ENCODE measurements at places on chromosomes 12 and 14.

DNA sequence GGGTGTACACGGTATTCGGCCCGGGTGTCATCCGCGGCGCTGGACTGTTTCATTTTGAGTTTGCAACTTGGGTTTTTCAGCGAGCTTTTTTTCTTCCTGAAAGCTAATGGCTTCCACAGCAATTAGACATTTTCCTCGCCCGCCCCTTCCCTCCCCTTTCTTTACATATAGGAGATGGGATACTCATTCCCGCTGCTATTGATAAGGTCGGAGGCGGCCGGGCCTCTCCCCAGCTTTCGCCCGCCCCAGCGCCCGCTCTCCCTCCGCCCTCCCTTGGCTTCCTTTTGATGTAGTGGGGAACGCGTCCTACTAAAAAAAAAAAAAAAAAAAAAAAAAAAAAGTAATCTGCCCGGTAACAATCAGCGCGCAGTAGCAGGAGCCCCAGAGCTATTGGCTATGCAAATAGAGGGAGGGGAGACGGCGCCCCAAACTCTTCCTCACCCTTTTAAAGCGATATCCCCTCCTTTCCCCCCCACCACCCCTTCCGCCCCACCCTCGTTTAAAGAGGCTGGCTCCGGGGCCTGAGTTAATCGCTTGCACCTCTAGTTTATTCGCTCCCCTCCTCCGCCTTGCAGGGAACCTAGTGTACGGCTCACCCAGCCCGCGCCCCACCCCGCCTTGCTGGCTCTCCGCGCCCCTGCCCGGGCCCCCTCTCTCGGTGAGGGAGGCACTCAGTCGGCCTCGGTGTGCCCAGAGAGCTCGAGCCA, 1.7 kb upstream of the CCND2 start:
- no peak for DNase-seq

GRCh38 chr14:93317875-93318807, 14.7 kb downstream of the BTBD7 start:
- no peak for DNase-seq

DNA sequence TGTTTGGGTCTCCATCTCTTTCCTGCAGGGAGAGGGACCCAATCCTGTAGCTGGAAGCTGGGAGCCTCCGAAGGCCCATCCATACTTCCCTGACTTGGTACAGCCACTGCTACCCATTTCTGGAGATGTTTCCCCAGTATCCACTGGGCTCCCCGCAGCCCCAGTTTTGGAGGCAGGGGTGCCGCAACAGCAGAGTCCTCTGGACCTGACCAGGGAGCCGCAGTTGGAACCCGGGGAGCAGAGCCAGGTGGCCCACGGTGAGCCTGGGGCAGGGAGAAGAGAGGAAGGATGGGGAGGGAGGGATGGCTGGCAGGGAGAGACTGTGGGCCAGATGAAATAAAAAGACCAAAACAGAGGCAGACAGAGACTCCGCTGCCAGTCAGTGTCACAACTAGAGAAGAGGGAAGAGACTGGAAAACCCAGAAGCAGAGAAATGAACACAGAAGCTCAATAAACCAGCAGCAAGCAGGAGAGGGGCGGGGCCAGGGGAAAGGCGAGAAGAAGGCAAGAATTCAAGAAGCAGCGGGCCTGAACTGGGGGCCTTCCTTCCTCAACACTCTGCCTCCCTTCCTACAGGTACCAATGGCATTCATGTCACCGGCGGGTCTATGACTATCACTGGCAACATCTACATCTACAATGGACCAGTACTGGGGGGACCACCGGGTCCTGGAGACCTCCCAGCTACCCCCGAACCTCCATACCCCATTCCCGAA, 6.3 kb downstream of the LTBR start:
- DNase-seq = no peak

DNA sequence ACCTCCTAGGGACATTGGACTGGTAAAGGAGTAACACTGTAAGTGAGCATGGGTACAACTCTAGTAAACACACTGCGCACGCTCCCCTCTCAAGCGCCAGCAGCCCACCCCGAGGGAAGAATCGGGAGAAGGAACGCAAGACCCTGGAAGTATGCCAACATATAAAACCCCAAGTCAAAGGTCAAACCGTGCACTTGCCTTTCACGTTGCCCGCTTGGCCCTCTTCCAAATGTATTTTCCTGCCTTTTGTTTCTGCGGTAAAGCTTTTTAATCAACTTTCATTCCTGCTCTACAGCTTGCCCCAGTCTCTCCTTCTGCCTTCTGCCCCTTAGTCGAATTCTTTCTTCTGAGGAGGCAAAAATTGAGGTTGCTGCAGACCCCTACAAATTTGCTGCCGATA, 17.6 kb upstream of the CHST11 start:
- DNase-seq = no peak

- DNase-seq = no peak
These were observed 1097.3 kb downstream of the SLC16A7 start for GRCh38 chr12:60693019-60693626.

DNA sequence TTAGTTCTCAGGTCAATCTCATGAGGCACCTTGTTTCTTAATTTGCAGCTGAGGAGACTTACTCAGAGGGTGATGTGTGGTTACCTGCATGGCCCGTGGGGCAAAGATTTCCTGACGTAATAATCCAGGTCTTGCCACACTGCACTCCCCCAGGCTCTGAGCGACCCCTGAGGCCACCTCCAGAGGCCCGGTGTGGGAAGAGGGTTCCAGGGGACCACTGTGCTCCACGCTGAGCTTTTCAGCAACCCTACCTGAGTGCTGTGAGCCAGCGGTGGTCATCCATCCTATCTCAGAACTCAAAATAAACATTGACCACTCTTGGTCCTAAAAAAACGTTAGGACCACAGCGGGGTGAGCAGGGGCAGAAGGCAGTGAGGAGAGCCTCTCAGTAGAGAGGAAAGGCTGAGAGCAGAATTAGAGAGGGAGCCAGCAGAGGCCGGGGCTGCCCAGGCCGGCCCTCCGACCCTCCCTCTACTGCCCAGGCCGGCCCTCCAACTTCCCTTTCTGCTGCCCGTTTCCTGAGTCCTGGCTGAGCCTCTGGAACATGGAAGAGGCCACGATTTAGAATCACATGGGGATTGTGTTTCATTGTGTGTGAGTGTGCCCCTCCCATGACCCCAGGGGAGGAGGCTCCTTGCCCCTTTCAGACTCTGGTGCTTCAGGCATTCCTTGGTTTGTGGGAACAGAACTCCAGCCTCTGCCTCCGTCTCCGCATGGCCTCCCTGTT, 188.2 kb upstream of the DIO3 start:
- no peak for DNase-seq

GRCh38 chr12:122310626-122311333, 44.5 kb upstream of the VPS33A start:
- no peak for DNase-seq

GRCh38 chr12:50571786-50572185, 67.0 kb downstream of the DIP2B start:
- DNase-seq = no peak

GRCh38 chr14:23112359-23113178, 6.5 kb downstream of the CEBPE start:
- DNase-seq = no peak

DNA sequence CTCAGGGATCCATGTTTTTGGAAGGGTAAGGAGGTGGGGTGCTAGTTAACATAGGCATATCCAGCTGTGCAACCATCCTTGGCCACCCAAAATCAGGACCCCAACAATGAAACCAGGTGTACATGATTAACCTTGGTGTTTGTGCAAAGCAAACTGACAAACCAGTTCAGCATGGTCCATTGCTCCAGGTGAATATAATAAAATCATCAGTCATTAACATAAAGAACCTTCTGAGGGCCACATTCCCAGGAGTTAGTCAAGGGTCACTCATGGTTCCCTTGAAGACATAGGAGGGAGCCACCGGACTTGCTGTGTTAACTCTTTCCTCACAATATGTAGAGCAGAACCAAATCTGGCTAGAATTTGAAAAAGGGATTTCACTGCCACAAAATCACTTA, 17.8 kb downstream of the SLC38A2 start:
- DNase-seq = no peak

DNA sequence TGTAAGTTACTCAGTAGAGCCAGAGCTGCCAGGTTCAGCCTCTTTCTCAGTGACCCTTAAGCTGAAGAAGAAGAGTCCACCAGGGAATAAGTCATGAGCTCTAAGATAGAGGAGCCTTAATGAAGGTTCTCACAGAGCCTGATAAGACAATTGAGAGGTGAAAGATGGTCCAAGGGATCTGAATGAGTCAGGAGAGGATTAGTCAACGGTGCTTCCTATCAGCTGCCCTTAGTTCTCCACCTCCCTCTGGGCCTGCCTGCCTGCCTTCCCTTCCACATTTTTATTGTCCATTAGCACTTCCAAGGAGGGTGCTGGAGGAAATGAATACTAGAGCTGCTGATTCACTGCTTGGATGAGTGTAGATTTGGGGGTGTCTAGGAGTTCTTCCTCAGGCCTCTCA, 161.7 kb upstream of the RMST start:
- DNase-seq = no peak

DNA sequence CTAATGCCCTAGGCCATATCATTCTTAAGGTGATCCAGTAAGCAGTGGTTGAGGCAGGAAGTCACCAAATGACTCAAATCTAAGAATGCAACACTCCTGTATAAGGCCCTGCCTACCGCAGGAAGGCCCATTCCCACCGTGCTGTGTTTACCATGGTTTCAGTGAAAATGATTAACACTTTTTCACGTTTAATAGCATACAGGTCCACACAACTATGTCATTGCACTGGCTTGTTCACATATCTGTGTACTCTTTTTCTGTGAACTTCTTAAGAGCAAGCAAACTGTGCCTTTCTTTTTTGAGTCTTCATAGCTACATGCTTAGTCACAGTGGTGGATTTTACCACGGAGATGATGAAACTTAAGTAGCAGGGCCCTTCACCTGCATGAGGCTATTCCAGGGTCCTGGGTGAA, 214.9 kb downstream of the CNTN1 start:
- DNase-seq = no peak

- DNase-seq = no peak
These were observed 121.8 kb downstream of the BCL11B start for GRCh38 chr14:99150236-99150635.

DNA sequence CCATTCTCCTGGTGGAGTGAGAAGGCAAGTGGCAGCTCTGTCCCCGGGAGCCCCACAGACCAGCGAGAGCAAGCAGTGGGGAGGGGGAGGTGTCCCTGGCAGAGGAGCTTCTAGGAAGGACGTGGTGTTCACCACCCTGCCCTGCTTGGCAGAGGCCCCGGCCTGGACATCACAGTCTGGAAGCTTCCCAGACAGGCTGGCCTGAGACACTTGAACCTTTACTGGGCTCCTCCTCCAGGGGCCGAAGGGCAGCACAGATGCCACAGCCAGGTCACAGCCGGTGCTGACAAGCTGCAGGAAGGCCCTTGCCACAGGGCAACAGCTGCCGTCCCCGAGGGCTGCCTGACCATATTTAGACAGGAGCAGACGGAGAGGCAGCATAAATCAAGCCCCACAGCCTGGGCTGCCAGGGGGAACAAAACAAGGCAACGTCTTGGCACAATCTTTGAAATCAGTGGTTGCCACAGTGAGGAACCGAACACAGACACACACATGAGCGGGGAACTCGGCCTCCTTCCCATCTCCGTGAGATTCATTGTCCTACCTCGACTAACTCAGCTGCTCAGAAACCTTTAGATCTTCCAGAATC, 28.5 kb downstream of the PRIMA1 start:
- no peak for DNase-seq

DNA sequence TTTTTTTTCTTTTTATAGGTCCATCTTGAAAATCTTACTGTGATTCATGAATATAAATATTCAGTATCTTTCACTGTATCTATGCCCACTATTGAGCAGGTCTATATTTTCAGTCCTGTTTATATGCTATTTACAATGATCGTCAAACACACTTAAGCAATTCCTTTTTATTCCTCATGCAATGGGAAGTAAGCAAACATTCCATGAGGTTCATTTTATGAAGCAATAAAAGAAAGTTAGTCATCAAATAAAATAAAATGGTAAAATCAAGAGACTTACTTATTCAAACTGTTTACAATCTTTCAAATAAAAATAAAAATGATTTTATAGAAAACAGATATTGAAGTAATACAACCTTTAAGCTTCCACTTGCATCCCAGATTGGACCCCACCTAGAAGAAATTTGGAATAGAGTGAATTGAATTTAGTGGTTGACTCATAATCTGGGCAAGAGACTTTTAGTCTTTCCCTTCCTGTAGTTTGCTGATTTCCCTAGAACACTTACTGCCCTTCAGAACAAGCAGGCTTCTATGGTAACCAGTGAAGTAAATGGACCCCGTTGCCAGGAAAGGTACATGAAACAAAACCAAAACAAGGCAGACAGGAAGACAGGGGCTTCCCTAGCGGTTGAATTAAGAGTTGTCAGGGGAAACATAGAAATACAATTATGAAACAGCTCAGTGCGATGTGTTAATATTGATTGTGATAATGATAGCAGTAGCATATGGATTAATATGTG, 241.0 kb upstream of the ATP2B1 start:
- DNase-seq = no peak
